NCI-H774 (cell line): ENCODE measurements at places on chromosomes 2 and 18.

DNA sequence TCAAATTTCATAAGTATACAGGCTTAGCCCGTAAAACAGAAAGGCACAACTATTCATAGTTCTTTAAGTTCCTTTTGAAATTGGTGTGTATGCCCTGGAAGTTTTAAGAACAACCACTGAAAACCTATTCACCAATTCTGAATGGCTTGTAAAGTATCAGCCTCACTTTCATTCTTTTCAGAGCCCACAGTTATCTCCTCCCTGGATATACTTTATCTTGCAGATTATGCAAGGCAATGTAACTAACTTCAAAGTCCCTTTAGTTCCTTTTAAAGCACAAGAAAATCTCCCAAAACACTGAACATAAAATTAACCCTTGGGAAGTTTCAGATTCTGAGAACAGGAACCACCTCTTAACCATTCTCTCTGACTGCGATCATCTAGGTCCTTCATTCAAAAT, 1.1 kb downstream of the STRN start:
- no peak for DNase-seq

DNA sequence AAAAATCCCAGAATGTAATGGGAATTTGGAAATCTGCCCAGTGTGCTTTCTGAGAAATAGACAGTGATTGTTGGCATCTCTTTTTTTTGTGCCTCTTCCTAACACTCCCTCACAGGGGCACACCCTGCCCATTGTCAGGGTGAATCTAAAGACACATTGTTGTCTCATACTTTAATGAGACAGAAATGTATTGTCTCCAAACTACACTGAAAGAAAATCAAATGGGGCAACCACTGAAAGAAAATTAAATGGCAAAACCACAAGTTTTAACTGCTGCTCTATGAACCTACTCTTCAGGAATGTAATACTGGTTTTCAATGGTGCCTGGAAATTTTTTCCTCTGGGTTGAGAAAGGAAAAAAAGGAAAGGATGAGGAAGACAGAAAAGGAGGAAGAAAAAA, 43.2 kb upstream of the GLS start:
- DNase-seq, result no peak

- DNase-seq, result no peak
Measured at GRCh38 chr18:69397096-69397495, 3.6 kb upstream of the DOK6 start.

GRCh38 chr2:225989809-225990208, 590.3 kb downstream of the NYAP2 start:
- no peak for DNase-seq
